Right lung (tissue), 10 donors: ENCODE measurements at places on chromosomes 6 and 20.

GRCh38 chr20:43545837-43546578 lies 12.8 kb upstream of the SGK2 start:
- no peak for DNase-seq

GRCh38 chr6:161586887-161587286 lies 313.0 kb upstream of the AGPAT4 start:
- DNase-seq = no peak

DNA sequence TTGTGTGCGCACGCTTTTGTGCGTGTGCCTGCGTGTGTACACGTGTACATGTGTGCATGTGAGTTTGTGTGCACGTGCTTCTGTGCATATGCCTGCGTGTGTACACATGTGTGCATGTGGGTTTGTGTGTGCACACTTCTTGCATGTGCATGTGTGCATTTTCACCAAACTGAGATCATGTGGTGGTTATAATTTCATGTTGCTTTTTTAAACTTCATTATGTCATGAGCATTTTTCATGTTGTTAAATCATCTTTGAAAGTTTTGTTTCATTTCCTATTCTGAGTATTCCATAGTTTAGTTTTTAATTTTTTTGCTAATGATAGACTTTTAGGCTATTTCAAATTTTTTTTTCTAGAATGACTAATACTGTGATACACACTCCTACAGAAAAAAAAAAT lies 6.4 kb upstream of the CST3 start:
- DNase-seq = no peak

DNA sequence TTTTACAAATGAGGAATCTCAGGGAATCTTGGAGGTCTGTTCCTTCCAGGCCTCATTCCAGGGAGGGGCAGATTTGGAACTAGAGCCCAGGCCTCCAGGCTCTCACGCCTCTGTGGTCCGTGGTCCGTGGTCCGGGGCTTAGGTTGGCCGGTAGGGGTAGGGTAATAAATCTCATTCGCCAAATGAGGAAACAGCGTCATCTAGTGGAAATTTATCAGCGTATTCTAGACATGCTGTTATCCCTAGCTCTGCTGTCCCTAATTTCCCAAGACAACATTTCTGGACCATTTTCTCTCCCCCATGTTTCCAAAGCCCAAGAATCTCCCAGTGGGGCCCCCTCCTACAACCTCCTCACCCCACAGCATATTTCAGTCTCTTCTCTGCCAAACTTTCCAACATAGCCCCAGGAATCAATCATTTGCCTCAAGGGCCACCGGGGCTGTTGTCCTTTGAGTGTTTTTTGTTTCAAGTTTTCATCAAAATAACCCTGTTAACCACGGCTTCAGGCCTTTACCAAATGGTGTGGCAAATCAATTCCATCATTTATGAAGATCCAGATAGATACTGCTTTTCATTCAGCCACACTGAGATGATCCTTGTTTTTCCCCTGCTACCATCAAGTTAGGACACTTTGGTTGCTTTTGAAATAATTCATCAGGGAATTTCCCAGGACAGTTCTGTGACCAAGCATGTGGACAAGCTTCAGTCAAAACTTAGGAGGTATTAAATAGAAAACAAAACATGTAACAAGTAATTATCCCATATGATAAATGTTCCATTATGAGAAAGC lies 126.8 kb downstream of the ALDH8A1 start:
- peak; percentile 74 for DNase-seq

DNA sequence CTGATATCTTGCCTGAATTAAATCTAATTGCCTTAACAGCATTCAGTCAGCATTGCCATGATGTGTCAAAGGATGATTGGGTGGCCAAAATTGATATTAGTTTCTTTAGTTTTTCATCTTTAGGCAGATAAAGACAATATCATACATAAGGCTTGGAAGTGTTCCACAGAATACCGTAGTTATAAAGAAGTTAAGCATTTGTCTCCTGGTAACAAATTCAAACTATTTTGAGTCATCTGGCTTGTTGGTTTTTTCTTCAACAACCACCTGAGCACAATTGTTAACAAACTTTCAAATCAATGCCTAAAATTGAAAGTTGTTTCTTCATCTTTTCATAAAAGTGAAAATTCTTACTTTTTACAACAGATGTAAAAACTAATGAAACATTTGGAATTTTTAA lies 47.5 kb upstream of the ADGRF5 start:
- DNase-seq = no peak

- DNase-seq = peak; percentile 41
These were observed 190.8 kb upstream of the NOX3 start for GRCh38 chr6:155646443-155646842.

- no peak for DNase-seq
These were observed 868 bp downstream of the SAMD10 start for GRCh38 chr20:63978319-63979228.

DNA sequence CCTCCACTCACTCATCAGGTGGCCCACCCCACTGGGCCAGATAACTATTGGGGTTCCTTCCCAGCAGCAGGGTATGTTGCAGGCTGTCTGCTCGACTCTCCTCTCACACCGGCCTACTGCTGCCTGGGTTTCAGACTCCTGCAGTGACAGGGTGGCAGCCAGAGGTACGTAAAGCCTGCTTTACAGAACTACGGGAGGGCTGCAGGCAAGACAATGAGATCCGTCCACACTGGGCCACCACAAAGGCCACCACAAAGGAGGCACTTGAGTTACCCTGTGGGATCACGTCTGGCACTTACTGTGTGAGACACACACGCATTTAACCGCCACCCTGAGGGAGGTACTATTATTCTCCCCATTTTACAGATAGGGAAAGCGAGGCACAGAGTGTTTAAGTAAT lies 78.5 kb downstream of the NFATC2 start:
- DNase-seq = no peak

- DNase-seq = no peak
These were observed 21.0 kb downstream of the PMEPA1 start for GRCh38 chr20:57688864-57689263.

- no peak for DNase-seq
These were observed 20.8 kb upstream of the SLC35D3 start for GRCh38 chr6:136901212-136901784.

DNA sequence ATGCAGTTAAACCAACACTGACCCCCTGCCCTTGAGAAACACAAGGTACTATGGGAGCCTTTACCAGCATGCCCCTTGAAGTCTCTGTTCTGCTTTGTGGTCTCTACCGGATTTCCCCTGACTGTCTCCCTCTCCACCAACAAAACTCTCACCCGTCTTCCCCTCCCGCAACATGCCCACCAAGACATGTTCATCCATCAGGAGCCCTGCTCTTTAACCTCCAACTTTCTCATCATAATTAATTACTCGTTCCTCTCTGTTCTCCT lies 1.1 kb downstream of the ZNF165 start:
- no peak for DNase-seq

- DNase-seq = no peak
These were observed 321.5 kb upstream of the CHD6 start for GRCh38 chr20:41939659-41940058.

GRCh38 chr6:33080127-33081089 lies 4.6 kb downstream of the HLA-DPB1 start:
- peak; percentile 55 for DNase-seq

GRCh38 chr6:95431637-95432228 lies 145.6 kb upstream of the MANEA start:
- peak; percentile 20 for DNase-seq

DNA sequence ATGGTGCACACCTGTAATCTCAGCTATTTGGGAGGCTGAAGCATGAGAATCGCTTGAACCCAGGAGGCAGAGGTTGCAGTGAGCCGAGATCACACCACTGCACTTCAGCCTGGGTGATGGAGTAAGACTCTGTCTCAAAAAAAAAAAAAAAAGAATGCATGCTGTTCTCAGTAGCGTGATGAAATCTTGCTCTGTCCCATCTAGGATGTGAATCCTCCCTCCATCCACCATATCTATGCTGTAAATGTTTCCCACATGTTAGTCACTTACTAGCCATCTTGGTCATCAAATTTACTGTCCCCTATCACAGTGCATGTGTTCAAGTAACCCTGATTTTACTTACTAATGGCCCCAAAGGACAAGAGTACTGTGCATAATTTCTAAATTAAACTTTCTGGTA lies 315.4 kb upstream of the TBX18 start:
- no peak for DNase-seq
